Aortic smooth muscle cell (primary cell): ENCODE measurements at places on chromosomes 7 and 10. TPM values are rescaled to one million over a fixed set of nuclear protein-coding genes. Genes with fewer than 3 reads are reported as not detected.

Gene FAM25A
- total RNA-seq: not detected in 2 replicates

Gene SPRN
- 0.12 and 0.13 TPM in 2 replicates for total RNA-seq

Gene COL13A1
- 6.0 and 14.8 TPM in 2 replicates for total RNA-seq

Gene RPEL1
- total RNA-seq: 0.12 TPM in 1 of 2 replicates, not detected in the other

Gene PDE1C
- 0.56 and 0.92 TPM in 2 replicates for total RNA-seq

Gene GHRHR
- not detected in 2 replicates for total RNA-seq

Gene CALCR
- not detected in 2 replicates for total RNA-seq

Gene PRF1
- not detected in 2 replicates for total RNA-seq

Gene DEPP1
- 36.6 and 79.2 TPM in 2 replicates for total RNA-seq

Gene MGAM2
- not detected in 2 replicates for total RNA-seq

Gene MACC1
- total RNA-seq: under 0.01 and 0.06 TPM in 2 replicates

Gene AGBL3
- total RNA-seq: 1.6 and 1.7 TPM in 2 replicates

Gene EFCAB10
- not detected in 2 replicates for total RNA-seq

Gene NODAL
- total RNA-seq: not detected in 2 replicates

Gene SPDYE1
- total RNA-seq: not detected in 2 replicates

Gene DRGX
- total RNA-seq: not detected in 2 replicates

Gene C7orf57
- total RNA-seq: under 0.01 TPM in 1 of 2 replicates, not detected in the other

Gene LRRC18
- not detected in 2 replicates for total RNA-seq

Gene GALNT17
- total RNA-seq: not detected in 2 replicates

Gene ZNF107
- 1.7 TPM in 2 replicates for total RNA-seq

Gene OPN1SW
- total RNA-seq: not detected in 2 replicates

Gene GSTO1
- 230 and 354 TPM in 2 replicates for total RNA-seq

Gene INA
- total RNA-seq: 0.26 and 0.44 TPM in 2 replicates

Gene FAM24B
- 2.9 and 3.7 TPM in 2 replicates for total RNA-seq

Gene PRPS1L1
- total RNA-seq: 0.06 and 0.13 TPM in 2 replicates

Gene WDR86
- total RNA-seq: 0.06 and 0.26 TPM in 2 replicates

Gene ZP3
- total RNA-seq: 0.92 and 0.99 TPM in 2 replicates

Gene ITIH5
- 0.13 and 0.19 TPM in 2 replicates for total RNA-seq

Gene FFAR4
- total RNA-seq: not detected in 2 replicates

Gene LIPF
- total RNA-seq: not detected in 2 replicates

Gene TUBB8
- total RNA-seq: not detected in 2 replicates

Gene VDAC2
- total RNA-seq: 113 and 130 TPM in 2 replicates

Gene COBL
- not detected in 2 replicates for total RNA-seq

Gene ANKIB1
- 43.5 and 60.4 TPM in 2 replicates for total RNA-seq

Gene VAX1
- total RNA-seq: not detected in 2 replicates

Gene RSPH10B
- total RNA-seq: 0.53 TPM in 1 of 2 replicates, not detected in the other

Gene MRC1
- total RNA-seq: under 0.01 and 0.37 TPM in 2 replicates

Gene ZNF425
- total RNA-seq: 2.8 TPM in 2 replicates

Gene GSAP
- total RNA-seq: 2.1 and 2.7 TPM in 2 replicates

Gene DOCK1
- total RNA-seq: 72.9 and 80.1 TPM in 2 replicates

Gene OPN4
- not detected in 2 replicates for total RNA-seq

Gene SERPINE1
- 413 and 548 TPM in 2 replicates for total RNA-seq

Gene HACD1
- 10.4 and 11.6 TPM in 2 replicates for total RNA-seq

Gene C10orf95
- under 0.01 and 0.06 TPM in 2 replicates for total RNA-seq

Gene SLC39A12
- not detected in 2 replicates for total RNA-seq
